ENCODE measurements at places on chromosomes 4 and X. TPM values are rescaled to one million over a fixed set of nuclear protein-coding genes. Genes with fewer than 3 reads are reported as not detected.

The MEPE gene
- total RNA-seq = not detected

The ARR3 gene
- not detected for total RNA-seq

The CDKL2 gene
- 0.84 TPM for total RNA-seq

The ADH1B gene
- not detected for total RNA-seq

The GYG2 gene
- total RNA-seq = 3.0 TPM

The PCYT1B gene
- not detected for total RNA-seq

The PLP2 gene
- total RNA-seq = 441 TPM

The SCD5 gene
- total RNA-seq = 6.6 TPM

The XK gene
- 0.39 TPM for total RNA-seq

The NAAA gene
- total RNA-seq = 26.0 TPM

The SLC38A5 gene
- 0.34 TPM for total RNA-seq

The UGT8 gene
- total RNA-seq = 0.17 TPM

The TTC29 gene
- total RNA-seq = not detected

The NXF2 gene
- not detected for total RNA-seq

The BEX1 gene
- not detected for total RNA-seq

The MAGEA2B gene
- total RNA-seq = not detected

The MAMLD1 gene
- total RNA-seq = 9.3 TPM

The ZNF827 gene
- total RNA-seq = 3.1 TPM

The PDCL2 gene
- total RNA-seq = not detected

The UGT2B7 gene
- total RNA-seq = 0.12 TPM

The TCP11X2 gene
- total RNA-seq = not detected

The PPBP gene
- total RNA-seq = not detected

The ITM2A gene
- total RNA-seq = not detected

The OTUD6A gene
- not detected for total RNA-seq

The MYOZ2 gene
- not detected for total RNA-seq

The CFAP99 gene
- total RNA-seq = 0.05 TPM

The REPS2 gene
- 0.71 TPM for total RNA-seq

The HGFAC gene
- 0.08 TPM for total RNA-seq

The SASH3 gene
- not detected for total RNA-seq

The OPN1LW gene
- total RNA-seq = not detected

The FGFRL1 gene
- total RNA-seq = 20.1 TPM

The MXRA5 gene
- total RNA-seq = not detected

The SRPX2 gene
- 2.4 TPM for total RNA-seq

The COL4A6 gene
- total RNA-seq = 17.1 TPM

The KDR gene
- total RNA-seq = 0.03 TPM

The MSANTD1 gene
- total RNA-seq = 0.15 TPM
